ENCODE measurements at places on chromosomes 4 and X. TPM values are rescaled to one million over a fixed set of nuclear protein-coding genes. Genes with fewer than 3 reads are reported as not detected.

Gene MAGEA1
- total RNA-seq = not detected

Gene PABPC5
- 0.46 TPM for total RNA-seq

Gene SMIM10
- 1.8 TPM for total RNA-seq

Gene UGT2B10
- total RNA-seq = not detected

Gene TMEM47
- 40.6 TPM for total RNA-seq

Gene C4orf50
- not detected for total RNA-seq

Gene CHM
- total RNA-seq = 23.2 TPM

Gene HPSE
- 0.30 TPM for total RNA-seq

All from smooth muscle cell of the umbilical artery (primary cell).